ENCODE measurements at places on chromosomes 4 and X. TPM values are rescaled to one million over a fixed set of nuclear protein-coding genes. Genes with fewer than 3 reads are reported as not detected.

DNA sequence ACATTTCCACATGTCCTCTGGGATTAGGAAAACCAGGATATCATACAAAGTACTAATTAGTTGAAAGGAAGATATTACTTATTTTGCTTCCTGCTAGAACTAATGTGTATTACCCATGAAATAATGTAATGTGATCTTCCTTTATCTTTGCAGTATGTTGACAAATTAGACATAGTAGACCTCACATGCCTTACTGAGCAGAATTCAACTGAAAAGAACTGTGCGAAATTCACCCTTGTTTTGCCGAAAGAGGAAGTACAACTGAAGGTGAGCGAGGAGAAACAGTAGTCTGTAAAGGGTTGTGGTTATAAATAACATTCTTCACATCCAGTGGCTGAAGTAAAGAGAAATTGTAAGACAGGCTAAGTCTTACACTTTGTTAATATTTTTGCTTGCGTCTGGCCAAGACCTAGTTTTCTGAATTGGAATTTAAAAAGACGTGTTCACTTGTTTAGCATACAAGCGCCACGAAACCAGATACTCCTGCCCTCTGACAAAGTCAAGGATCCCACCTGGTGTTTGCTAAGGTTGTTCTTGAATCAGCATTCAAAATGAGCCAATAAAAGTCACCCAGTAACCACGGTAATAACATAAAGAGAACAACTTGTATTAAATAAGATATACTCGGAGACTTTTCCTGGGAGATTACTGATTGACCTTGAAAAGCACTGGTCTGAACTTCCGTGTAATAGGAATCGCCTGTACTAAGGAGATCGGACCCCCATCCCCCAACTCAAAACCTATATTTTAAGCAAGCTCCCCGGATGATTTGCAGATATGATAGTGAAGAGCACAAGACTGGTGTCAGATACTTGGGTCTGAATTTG, 16.9 kb downstream of the STAP1 start:
- no peak overlapping the region for H3K4me3 ChIP-seq
- H3K27me3 ChIP-seq, result no peaks in the 10 kb centered on the region
- DNase-seq, result no peak
- H3K4me1 ChIP-seq, result peaks cover 68% of the 10 kb centered on the region

- H3K4me3 ChIP-seq, result no peak overlapping the region
- H3K4me1 ChIP-seq, result no peaks in the 10 kb centered on the region
- no peaks in the 10 kb centered on the region for H3K36me3 ChIP-seq
- no peaks in the 10 kb centered on the region for H3K27me3 ChIP-seq
Measured at GRCh38 chrX:8870411-8870810, 69.2 kb upstream of the FAM9A start.

TCEAL2 gene
- total RNA-seq, result 5.2 TPM

ATP2B3 gene
- total RNA-seq, result 0.13 TPM

XK gene
- 3.5 TPM for total RNA-seq

All from spleen (tissue), 13 donors.